ENCODE measurements at places on chromosomes 1 and 21. TPM values are rescaled to one million over a fixed set of nuclear protein-coding genes. Genes with fewer than 3 reads are reported as not detected.

DNA sequence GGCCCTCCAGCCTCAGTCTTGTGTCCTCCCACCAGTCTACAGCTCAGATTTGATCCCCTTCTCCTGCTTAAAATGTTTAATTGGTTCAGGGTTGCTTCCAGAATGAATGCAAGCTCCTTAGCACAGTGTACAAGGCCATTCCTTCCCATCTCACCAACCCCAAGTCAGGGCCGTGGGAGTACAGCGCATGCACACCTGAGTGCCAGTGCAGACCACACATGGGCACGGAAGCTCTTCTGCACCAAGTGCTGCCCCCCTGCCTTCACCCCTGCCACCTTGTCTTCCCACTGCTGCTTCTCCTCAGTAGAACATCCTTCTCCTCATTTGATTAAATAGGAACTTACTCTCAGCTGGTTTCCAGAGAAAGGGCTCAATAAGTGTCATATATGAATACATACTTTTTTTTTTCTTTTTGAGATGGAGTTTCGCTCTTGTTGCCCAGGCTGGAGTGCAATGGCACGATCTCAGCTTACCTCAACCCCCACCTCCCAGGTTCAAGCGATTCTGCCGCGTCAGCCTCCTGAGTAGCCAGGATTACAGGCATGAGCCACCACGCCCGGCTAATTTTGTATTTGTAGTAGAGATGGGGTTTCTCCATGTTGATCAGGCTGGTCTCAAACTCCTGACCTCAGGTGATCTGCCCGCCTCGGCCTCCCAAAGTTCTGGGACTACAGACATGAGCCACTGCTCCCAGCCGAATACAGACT lies 9.3 kb downstream of the PMF1 start:
- DNase-seq: no peak

DNA sequence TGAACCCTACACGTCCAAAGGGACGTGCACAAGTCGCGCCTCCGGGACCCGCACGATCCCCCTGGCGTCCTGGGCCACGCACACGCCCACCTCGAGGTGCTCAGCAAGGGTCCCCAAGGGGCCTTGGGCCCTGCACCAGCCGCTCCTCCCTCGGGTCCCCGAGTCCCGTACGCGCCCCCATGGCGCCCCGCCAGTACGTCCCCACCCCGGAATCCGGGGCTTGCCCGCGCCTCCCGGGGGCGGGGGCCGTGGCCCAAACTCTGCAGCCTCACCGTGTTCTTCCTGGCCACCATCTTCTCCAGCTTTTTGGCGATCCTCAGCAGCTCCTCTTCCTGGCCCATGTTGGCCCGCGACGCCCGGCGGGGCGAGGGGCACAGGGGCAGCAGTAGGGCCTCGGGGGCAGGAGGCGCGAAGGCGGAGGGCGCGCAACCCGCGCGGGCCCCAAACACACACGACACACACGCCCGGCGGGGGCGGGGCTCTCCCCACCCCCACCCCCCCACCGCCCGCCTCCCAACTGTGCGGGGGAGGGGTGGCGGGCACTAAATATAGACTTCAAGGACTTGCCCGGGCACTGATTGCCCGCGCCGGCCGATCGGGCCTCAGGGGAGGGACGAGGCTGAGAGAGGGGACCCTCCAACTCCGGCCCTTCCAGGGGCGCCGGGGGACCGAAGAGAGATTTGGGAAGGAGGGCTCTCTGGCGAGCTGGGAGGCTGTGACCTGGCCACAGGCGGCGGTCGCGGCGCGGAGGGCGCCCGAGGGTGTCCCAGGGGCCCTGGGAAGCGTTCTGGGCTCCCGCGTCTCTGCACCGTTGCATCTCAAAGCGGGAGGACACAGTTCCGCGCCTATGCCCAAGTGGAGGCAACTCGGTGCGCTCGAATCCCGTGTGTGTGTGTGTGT lies at the start of gene TCEA3:
TSS of gene TCEA3 (minus strand) at position 456 of the 900 bp plus-strand sequence. CDS start at position 341, 115 bp downstream.
- peak; percentile 83 for DNase-seq

DNA sequence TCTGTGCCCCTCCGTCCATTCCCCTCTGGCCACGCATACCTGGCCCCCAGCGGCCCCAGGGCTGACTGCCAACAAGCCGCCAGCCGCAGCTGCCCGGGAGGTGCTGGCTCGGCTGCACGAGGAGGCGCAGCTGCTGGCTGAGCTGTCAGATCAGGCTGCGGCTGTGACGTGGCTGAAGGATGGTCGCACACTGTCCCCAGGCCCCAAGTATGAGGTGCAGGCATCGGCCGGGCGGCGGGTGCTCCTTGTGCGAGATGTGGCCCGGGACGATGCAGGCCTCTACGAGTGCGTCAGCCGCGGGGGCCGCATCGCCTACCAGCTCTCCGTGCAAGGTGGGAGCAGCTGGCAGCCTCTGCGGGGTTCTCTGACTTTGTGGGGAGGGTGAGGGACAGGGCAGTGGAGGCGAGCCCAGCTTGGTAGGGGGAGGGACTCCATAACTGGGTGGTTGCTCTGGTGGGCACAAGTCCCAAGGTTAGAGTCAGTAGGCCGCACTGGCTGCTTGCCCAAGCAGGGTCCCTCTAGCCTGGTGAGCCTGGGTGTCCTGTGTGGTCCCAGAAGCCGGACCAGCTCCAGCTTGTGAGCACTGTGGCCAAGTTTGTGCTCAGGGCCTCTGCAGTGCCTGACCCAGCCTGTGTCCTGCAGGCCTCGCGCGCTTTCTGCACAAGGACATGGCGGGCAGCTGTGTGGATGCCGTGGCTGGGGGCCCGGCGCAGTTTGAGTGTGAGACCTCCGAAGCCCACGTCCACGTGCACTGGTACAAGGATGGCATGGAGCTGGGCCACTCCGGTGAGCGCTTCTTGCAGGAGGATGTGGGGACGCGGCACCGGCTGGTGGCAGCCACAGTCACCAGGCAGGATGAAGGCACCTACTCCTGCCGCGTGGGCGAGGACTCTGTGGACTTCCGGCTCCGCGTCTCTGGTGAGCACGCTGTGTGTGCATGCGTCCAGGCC lies 8.8 kb downstream of the OBSCN start:
- peak; percentile 70 for DNase-seq

GRCh38 chr1:61842863-61843514 lies 100.7 kb downstream of the PATJ start:
- DNase-seq: no peak

- DNase-seq: no peak
Observed at GRCh38 chr1:238450976-238451375, 560.3 kb upstream of the ZP4 start.

DNA sequence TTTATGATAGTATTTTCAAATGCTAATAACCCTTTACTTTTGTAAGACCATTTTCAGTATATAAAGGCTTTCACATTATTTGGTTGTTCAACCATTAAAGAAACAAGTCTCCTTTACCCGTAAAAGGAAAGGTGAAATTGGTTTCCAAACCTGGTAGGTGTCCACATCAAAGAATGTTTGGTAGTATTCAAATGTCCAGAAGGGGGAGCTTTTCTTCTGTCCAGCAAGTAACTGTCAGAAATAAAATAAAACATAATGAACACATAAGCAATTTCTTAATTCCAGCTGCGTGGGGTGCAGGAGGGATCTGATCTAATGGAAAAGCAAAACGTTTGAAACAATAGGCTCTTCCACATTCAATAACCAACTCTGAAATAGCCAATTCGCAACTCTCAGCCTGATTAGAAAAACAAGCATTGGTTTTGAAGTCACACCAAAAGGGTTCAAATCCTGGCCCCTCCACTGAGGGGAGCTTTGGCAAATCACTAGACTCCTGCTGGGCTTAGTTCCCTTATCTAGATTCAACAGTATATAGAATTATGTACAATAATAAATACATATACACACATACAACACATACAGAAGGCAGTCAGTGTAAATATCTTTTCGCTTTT lies 11.0 kb downstream of the YIPF1 start:
- DNase-seq: no peak

GRCh38 chr1:33384040-33384812 lies 46.7 kb downstream of the PHC2 start:
- no peak for DNase-seq

- no peak for DNase-seq
Observed at GRCh38 chr1:156658945-156659574, 17.1 kb downstream of the BCAN start.

DNA sequence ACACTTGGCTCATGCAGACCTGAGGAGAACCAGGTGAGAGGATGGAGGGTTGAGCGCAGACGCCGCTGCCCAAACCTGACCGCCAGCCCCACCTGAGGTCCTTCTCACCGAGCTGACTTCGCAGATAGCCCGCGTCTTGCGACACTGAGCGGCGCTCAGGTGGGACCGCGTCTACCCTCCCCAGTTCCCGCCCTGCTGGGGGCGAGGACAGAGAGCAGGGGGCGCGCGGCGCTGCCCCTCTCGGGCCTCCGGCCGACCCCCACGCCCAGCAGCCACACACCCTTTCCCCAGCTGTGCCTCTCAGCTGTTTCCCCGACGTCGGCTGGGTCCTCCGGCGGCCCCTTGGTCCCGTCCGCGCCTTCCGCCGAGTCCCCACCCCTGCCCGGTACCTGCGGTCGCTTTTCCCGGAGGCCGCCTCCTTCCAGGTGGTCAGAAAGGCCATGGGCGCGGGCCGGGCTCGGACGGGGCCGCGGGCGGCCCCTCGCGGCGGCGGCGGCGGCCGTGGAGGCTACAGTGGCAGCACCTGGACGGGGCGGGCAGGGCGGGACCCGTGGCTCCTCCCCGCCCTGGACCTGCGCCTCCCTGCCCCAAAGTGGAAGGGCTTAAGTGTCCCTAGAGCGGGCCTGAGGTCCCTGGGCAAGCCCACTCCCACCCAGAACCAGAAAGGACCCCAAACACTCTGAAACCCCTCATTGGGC lies 14.4 kb upstream of the TTC39A start:
- no peak for DNase-seq

GRCh38 chr1:101268893-101269292 lies 32.1 kb downstream of the S1PR1 start:
- DNase-seq: no peak

- DNase-seq: no peak
Observed at GRCh38 chr1:175380521-175381300, 188.1 kb upstream of the KIAA0040 start.

DNA sequence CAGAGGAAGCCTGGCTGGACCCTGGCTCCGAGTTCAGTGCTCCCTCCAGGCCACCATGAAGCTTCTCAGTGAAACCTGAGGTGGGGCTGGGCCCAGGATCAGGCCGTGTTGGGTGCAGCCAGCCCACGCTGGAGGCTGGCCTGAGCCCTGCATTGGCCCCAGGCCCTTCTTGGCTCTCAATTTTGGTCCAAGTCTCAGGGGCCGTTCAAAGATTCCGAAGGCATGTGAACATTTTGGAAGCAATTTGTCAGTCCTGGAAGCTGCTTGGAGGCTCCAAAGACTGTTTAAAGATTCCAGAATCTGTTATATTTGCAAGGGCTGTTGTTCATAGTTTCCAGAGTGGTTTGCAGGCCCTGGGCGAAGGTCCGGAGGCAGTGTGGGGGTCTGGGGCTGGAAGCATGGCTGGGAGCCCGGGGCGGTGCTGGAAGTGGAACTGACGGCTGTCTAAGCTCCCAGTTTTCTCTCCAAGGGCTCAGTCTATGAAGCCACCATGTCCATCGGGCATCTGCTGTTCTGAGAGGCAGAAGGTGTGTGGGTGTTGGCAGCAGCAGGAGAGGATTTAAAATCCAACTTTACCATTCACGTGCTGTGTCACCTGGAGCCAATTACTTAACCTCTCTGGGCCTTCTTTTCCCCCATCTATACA lies 104.9 kb downstream of the EPHB2 start:
- DNase-seq: no peak

DNA sequence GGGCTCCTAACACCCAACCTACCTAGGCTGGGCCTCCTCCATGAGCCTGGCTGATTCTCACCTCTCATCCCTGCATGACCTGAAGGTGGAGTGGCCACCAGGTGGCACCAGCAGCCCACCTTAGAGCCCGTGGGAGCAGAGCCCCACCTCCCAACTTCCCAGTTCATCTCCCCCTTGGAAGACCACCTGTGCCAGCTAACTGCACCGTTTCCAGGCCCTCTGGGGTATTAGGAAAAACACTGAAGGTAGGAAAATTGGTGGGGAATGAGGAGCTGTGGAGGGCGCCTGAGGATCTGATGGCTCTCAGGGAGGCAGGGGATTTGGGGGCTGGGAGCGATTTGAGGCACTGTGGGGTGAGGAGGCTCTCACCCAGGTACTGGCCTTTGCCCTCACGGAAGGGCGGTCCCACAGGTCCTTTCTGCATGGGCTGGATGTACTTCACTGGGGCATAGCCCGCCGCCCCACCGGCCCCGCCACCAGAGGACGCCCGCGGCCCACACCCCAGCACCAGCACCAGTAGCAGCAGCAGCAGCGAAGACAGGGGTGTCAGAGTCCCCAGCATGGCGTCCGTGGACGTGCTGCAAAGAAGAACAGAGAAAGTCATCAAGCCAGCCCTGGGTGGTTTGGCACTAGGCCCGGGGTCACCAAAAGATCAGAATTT lies 11.1 kb downstream of the ADPRS start:
- peak; percentile 94 for DNase-seq

DNA sequence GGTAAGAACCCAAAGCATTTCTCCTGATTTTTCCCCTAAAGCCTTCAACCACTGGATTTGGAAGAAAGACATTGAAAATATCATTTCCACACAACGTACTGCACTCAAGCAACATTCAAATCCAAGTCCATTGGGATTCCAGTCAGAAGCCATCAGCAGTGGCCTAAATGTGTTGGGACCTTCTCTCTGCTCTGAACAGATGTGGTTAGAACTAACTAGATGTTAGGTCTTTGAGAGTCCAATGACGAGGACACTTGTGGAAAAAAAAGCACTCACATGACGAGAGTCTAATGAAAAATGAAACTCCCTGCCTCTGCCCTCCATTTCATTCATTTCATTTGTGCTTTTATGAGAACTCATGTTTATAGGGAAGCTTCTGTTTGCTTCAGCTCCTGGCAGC lies 382.3 kb downstream of the SIPA1L2 start:
- no peak for DNase-seq

- DNase-seq: no peak
Observed at GRCh38 chr1:99115231-99115630, 110.6 kb upstream of the PLPPR5 start.

GRCh38 chr21:37266515-37267221 lies 466 bp downstream of the VPS26C start:
- DNase-seq: no peak

DNA sequence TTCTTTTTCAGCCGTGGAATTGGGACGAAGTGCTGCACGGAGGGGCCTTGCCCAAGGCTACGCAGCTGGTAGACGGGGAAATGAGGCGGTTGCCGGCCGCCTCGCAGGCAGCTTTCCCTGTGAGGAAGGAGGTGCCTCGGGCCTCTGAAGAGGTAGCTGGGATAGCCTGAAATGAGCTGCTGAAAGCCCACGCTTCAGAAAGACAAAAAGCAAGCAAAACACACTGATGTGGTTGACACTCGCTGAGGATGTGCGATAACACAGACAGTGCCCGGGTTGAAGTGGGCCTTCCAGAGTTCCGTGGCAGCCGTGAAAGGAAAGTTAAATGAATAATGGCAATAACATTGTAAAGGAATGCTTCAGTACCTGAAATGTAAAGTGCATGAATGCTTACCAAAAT lies 47.2 kb downstream of the S1PR1 start:
- DNase-seq: no peak

- DNase-seq: no peak
Observed at GRCh38 chr1:2642131-2642559, 9.3 kb upstream of the MMEL1 start.

GRCh38 chr21:38787461-38788274 lies 18.1 kb upstream of the ETS2 start:
- no peak for DNase-seq

The PCP4L1 gene
- 0.69 TPM for total RNA-seq

The GNG4 gene
- total RNA-seq: 0.55 TPM

The ZBTB8A gene
- 7.6 TPM for total RNA-seq

The RBP7 gene
- total RNA-seq: 7.6 TPM

The CA6 gene
- total RNA-seq: not detected

The SPTA1 gene
- total RNA-seq: not detected

All from aorta (tissue), 5 donors.